HFFc6 (cell line): ENCODE measurements at places on chromosomes 13 and 19.

GRCh38 chr13:49553888-49554287 is 31.5 kb downstream of the RCBTB1 start:
- DNase-seq = no peak

- peak; percentile 68 for DNase-seq
Measured at GRCh38 chr13:76717092-76717491, 169.1 kb downstream of the KCTD12 start.

GRCh38 chr19:36113894-36114720 is 568 bp downstream of the POLR2I start:
- peak; percentile 10 for DNase-seq

DNA sequence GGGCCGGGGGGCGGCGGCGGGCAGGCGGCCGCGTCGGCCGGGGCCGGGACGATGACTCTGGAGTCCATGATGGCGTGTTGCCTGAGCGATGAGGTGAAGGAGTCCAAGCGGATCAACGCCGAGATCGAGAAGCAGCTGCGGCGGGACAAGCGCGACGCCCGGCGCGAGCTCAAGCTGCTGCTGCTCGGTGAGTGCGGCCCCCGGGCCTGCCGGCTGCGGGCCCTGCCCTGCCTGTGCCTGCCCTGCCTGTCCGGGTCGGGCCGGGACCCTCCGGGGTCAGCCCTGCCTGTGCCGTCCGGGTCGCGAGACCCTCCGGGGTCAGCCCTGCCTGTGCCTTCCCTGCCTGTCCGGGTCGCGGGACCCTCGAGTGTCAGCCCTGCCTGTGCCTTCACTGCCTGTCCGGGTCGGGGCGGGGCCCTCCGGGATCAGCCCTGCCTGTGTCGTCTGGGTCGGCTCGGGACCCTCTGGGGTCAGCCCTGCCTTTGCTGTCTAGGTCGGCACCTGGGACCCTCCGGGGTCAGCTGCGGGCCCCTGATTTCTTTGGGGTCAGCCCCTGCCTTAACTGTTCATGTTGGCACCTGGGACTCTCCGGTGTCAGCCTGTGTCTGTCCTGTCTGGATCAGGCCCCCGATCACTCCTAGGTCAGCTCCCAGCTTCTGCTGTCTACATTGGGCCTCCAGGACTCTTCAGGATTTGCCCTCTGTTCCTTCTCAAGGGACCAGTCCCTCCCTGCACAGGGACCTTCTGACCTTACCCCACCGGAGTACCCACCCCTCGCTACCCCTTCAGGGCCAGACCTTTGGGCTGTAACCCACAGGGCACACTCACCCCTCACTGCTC is 659 bp downstream of the GNA11 start:
- peak; percentile 11 for DNase-seq

DNA sequence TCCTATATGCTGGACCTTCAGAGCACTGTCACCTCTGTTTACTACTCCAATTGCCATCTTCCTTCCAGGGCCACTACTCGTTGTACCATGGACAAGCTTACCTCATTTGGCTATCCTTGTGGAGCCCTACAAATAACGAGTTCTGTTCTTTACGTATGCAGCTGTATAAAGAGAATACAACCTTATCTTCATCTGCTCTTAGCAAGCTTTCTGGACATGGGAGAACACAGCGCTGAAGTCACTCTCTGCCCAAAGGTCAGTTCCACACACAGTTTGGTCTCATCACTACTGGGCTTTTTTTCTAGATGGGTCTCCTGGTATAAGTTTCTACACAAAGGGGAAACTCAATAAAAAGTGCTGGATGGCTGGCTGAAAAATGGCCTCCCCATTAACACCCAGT is 88.9 kb downstream of the CDADC1 start:
- no peak for DNase-seq

DNA sequence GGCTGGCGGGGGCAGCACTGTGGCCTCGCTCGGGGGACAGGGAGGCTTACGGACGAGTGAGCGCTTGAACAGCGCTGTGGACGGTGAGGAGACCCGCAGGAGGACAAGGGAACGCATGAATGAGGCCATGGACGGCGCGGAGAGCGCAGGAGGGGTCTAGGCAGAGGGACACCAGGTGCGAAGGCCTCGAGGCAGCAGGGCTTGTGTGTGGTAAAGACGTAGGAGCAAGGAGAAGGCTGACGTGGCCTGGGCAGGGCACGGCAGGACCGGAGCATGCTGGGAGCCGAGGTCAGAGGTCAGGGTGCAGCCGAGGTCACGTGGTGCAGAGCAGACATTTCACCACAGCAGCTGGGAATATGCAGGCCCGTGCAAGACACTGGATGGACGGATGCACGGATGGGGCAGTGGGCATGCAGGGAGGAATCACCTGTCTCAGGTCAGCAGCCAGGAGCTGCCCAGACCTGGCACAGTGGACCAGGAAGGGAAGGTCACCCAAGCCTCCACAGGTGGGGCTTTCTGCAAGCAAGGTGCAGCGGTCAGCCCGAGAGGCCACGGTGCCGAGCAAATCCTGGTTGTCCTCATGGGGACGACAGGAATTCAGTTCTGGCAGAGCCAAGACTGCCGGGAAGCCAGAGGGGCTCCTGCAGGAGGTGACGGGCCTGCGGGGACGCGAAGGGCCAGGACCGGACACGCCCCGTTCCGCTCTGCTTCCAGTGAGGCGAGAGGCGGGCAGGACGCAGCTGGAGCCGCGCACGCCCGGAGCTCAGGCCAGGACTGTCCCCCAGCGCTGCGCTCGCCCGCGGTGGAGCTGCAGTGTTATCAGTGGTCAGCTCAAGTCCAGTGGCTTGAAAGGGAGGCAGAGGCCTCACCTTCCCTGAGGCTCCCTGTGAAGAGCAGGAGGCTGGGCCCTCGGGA is 72.2 kb downstream of the RASA3 start:
- no peak for DNase-seq

- peak; percentile 64 for DNase-seq
Measured at GRCh38 chr19:43446746-43447489, 18.5 kb downstream of the LYPD3 start.

- no peak for DNase-seq
Measured at GRCh38 chr19:577439-578392, 5.3 kb downstream of the BSG start.
